ENCODE measurements at places on chromosomes 6 and 20.

- no peak for DNase-seq
Observed at GRCh38 chr6:34053721-34054120, 92.2 kb downstream of the GRM4 start.

- no peak for DNase-seq
Observed at GRCh38 chr20:16197696-16198095, 375.6 kb downstream of the KIF16B start.

GRCh38 chr20:50390685-50391443, 119.3 kb upstream of the PTPN1 start:
- no peak for DNase-seq

DNA sequence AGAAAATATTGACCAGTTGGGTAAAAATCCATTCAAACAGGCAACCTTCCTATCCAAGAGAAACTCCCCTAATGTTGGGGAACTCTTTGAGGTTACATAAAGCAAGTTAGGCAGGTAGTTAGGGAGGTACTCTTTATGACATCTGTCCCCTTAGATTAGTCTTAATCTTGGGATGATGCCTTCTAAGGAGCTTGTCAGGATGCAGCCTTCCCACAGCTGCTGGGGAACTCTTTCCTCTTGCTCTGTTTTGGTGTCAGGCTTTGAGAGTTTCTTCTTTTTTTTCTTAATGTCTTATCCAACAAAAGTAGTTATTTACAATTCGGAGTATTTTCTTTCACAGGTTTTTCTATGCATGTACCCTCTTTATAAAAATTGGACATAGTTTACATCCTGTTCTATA, 194.8 kb downstream of the CDKAL1 start:
- DNase-seq, result no peak
